ENCODE measurements at places on chromosomes 11 and 22. TPM values are rescaled to one million over a fixed set of nuclear protein-coding genes. Genes with fewer than 3 reads are reported as not detected.

The ZFPL1 gene
- 29.0 TPM for total RNA-seq

- H3K27me3 ChIP-seq, result no peaks in the 10 kb centered on the region
- no peak overlapping the region for H3K4me3 ChIP-seq
- no peak for DNase-seq
- peaks cover 13% of the 10 kb centered on the region for H3K36me3 ChIP-seq
- H3K27ac ChIP-seq, result no peak overlapping the region
Observed at GRCh38 chr11:72405009-72405408, 29.3 kb downstream of the CLPB start.

DNA sequence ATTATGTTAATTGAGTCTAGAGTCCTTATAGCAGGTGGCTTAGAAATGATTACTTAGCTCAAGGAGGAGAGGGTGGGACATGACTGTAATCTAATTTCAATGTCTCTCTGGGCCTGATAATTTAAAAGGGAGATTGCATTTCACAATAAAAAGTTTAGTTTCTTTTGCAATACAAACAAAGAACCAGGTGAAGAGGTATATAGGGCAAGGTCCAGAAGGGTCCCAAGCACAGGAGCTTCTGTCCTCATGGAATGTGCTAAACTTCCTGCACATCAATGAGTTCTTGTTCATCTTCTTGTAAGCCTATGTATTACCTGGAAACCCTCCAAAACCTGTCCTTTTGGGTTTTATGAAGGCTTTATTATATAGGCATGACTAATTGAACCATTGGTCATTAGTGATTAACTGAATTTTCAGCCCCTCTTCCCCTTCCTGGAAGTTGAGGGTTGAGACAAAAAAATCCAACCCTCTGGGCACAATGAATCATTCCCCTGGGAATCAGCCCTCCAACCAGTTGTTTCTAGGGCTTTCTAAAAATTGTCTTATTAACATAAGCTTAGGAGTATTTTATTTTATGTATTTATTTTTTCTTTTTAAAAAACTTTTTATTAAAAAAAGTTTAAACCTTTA, 37.6 kb downstream of the MS4A2 start:
- no peaks in the 10 kb centered on the region for H3K27me3 ChIP-seq
- no peak for DNase-seq
- no peaks in the 10 kb centered on the region for H3K36me3 ChIP-seq
- H3K4me3 ChIP-seq, result no peak overlapping the region
- H3K27ac ChIP-seq, result no peak overlapping the region

DNA sequence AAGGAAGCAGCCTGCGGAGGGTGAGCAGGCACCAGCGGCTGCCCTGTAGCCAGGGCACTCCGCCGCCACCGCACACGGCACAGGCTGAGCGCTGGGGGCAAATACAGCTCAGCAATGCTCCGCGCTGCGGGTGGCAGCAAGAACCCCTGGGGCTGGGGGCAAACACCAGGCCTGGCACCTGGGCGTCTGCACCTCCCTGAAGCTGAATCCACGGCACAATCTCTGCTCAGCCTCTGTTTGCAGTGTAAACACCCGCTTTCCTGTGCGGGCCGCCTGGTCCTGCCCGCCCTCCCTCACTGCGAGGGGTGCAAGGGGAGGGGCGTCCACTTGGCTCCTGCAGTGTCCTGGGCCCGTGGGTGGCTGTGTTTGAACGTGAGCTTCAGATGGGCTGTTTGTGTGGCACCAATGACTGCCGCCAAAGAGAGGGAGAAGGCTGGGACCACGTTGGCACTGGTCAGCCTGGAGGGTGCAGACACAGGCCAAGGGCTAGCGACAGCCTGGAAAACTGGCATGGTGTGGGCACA, 14.8 kb upstream of the MPPED1 start:
- H3K27me3 ChIP-seq, result peaks cover 38% of the 10 kb centered on the region
- H3K4me1 ChIP-seq, result no peaks in the 10 kb centered on the region
- DNase-seq, result no peak
- H3K4me3 ChIP-seq, result no peak overlapping the region
- no peak overlapping the region for H3K27ac ChIP-seq

GRCh38 chr22:32361257-32361656, 3.6 kb downstream of the RFPL3 start:
- H3K27me3 ChIP-seq, result no peaks in the 10 kb centered on the region
- no peaks in the 10 kb centered on the region for H3K4me1 ChIP-seq
- no peaks in the 10 kb centered on the region for H3K36me3 ChIP-seq
- no peak for DNase-seq

DNA sequence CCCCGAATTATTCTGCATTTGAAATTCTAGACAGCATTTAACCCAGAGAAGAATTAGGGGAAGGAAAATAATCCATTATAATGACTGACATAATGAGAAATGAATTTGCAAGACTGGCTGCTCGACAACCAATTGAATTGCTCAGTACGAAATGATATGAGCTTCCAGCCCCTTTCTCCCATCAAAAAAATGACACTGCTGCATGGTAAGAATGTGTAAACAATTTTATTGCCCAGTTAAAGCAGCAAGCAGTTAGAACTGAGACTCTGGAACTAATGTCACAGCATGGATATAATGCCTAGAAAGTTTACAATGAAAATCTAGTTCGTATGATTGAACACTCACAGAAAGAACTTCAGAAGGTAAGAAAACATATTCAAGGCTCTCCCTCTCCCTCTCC, 24.7 kb upstream of the PCF11 start:
- H3K36me3 ChIP-seq, result no peaks in the 10 kb centered on the region
- no peak for DNase-seq
- H3K27ac ChIP-seq, result no peak overlapping the region
- H3K27me3 ChIP-seq, result no peaks in the 10 kb centered on the region
- H3K4me3 ChIP-seq, result no peak overlapping the region
- H3K4me1 ChIP-seq, result no peaks in the 10 kb centered on the region

- peak overlapping the region; percentile 43 for H3K4me3 ChIP-seq
- DNase-seq, result no peak
- peaks cover 24% of the 10 kb centered on the region for H3K4me1 ChIP-seq
- H3K27me3 ChIP-seq, result peaks cover 32% of the 10 kb centered on the region
- no peak overlapping the region for H3K27ac ChIP-seq
Observed at GRCh38 chr11:105610871-105611571, 1.1 kb downstream of the GRIA4 start.

- no peak overlapping the region for H3K27ac ChIP-seq
- no peaks in the 10 kb centered on the region for H3K27me3 ChIP-seq
- no peak overlapping the region for H3K4me3 ChIP-seq
Observed at GRCh38 chr11:111631666-111632039, 29.4 kb downstream of the SIK2 start.

DNA sequence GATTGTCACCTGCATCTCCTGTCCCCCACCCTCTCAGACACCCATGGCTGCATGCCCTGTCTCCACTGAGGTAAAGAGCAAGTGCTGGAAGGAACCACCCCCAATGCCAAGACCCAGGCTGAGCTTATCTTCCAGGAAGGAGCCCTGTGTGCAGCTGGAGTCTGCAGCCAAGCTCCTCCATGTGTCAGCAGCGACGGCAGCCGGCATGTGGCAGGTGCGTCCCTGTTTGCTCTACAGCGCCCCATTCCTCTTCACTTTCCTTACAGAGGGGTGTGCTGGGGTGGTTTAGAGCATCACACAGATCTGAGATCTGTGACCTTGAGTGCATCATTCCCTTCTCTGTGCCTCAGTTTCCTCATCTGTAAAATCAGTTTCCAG, 7.7 kb upstream of the MN1 start:
- peaks cover 13% of the 10 kb centered on the region for H3K4me1 ChIP-seq
- no peak for DNase-seq
- no peak overlapping the region for H3K27ac ChIP-seq
- no peak overlapping the region for H3K4me3 ChIP-seq
- no peaks in the 10 kb centered on the region for H3K27me3 ChIP-seq
- H3K36me3 ChIP-seq, result no peaks in the 10 kb centered on the region

GRCh38 chr11:104594228-104594958, 303.9 kb downstream of the CASP12 start:
- DNase-seq, result no peak
- H3K27ac ChIP-seq, result no peak overlapping the region
- H3K4me3 ChIP-seq, result no peak overlapping the region
- no peaks in the 10 kb centered on the region for H3K27me3 ChIP-seq
- no peaks in the 10 kb centered on the region for H3K36me3 ChIP-seq
- H3K4me1 ChIP-seq, result no peaks in the 10 kb centered on the region

GRCh38 chr22:46586531-46587011, 33.6 kb upstream of the GRAMD4 start:
- no peak for DNase-seq
- no peak overlapping the region for H3K4me3 ChIP-seq
- no peak overlapping the region for H3K27ac ChIP-seq
